ENCODE measurements at places on chromosomes 7 and 10. TPM values are rescaled to one million over a fixed set of nuclear protein-coding genes. Genes with fewer than 3 reads are reported as not detected.

STRIP2 gene
- 0.09 TPM for polyA plus RNA-seq

WNT16 gene
- polyA plus RNA-seq, result 4.2 TPM

DNA sequence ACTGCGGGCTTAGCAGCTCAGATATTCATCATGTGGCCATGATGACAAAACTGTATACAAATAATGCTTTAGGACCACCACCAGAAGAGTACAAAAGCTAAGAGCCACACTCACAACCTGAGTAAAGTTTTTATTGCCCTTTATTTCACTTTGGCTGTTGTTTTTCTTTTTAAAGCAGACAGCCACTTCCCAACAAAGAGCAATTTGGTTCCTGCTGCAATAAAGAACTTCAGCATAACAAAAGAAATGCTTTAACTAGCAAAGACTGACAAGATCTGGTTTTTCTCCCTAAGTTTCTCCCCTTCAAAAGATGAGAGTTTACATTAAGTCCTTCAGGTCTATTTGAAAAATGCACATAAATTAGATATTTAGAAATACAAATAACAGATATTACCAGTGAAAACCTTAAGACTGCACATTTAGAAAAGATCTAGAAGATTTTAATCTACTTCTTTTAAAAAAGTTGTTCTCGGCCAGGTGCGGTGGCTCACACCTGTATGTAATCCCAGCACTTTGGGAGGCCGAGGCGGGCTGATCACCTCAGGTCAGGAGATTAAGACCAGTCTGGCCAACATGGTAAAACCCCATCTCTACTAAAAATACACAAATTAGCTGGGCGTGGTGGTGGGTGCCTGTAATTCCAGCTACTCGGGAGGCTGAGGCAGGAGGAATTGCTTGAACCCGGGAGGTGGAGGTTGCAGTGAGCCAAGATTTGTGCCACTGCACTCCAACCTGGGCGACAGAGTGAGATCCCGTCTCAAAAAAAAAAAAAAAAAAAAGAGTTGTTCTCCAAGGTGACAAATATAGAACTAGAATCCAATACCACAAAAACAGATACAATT lies 59.4 kb downstream of the WAPL start:
- DNase-seq, result no peak

MNX1 gene
- polyA plus RNA-seq, result not detected

DNA sequence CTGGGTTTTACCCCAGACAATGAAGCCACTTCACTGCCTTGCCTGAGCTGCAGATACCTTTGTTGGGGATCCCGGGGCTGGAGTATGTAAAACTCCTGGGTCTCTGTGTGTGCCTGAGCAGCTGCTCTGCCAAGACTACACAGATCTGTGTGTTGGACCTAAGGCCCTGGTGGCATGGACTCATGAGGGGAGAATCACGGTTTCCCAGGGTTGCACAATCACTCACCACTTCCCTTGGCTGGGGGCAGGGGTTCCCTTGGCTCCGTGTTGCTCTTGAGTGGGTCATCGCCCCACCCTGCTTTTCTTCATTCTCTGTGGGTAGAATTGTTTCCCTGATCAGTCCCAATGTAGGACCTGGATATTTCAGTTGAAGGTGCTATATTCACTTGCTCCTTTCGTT lies 13.9 kb upstream of the TBATA start:
- no peak for DNase-seq

- no peak for DNase-seq
Observed at GRCh38 chr7:121410829-121411596, 14.9 kb upstream of the FAM3C start.

- DNase-seq, result no peak
Observed at GRCh38 chr7:137950967-137951366, 50.9 kb downstream of the CREB3L2 start.

GRCh38 chr7:5776894-5777660 lies 4.4 kb downstream of the RNF216 start:
- no peak for DNase-seq

DNA sequence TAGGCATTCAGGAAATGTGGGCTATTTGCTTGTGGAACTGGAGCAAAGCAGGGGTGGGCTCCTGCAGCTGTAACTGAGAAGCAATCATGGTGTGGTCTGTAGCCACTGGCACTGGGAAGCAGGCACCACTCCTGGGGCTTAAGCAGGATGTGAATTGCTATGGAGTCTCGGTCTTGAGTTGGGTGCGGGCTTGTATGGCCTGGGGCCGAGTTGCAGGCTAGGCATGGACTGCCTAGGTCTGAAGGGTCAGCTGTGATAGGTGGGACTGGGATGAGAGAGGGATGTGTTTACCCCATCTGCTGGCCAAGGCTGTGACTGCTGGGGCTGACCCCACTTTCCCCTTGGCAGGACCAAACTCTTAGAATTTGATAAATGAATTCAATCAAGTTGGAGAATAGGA lies 43.0 kb downstream of the ADCY1 start:
- no peak for DNase-seq

VSTM2A gene
- not detected for polyA plus RNA-seq

- no peak for DNase-seq
Observed at GRCh38 chr7:38224392-38224791, 46.3 kb downstream of the STARD3NL start.

CFAP58 gene
- not detected for polyA plus RNA-seq

DNA sequence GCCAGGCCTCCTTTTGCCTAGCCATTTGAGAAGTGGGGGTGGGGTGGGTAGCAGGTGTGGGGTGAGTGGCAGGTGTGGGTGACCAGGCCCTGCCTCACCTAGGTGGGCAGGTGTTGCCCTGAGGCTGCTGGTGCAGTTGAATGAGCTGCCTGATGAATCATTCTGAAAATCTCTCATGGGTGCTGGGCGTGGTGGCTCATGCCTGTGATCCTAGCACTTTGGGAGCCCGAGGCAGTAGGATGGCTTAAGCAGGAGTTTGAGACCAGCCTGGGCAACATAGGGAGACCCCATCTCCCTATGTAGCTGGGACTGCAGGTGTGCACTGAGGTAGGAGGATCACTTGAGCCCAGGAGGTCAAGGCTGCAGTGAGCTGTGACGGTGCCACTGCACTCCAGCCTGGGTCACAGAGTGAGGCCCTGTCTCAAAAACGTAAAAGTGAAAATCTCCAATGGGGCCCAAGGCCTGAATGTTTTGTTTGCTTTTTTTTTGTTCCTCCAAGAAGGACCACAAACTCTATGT lies 17.7 kb downstream of the TSPAN14 start:
- no peak for DNase-seq

DNA sequence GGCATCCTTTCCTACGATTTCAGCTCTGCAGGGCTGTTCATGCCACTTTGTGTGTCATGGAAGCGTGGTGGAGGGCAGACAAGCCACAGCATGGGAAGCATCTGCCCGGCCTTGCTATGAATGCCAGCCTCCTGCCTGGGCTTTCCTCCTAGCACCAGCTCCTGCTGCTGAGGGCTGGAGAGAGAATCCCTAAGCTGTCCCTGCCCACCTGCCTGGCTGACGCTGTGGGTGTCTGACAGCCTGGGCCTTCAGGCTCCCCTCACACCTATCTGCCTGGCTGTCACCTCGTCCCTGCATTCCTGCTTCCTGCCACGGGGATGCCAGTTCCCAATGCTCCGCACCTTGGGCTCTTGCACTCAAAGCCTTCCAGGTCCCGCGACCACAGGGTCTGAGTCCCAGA lies 606.5 kb upstream of the MGMT start:
- DNase-seq, result no peak

- DNase-seq, result no peak
Observed at GRCh38 chr7:156618078-156618779, 22.3 kb upstream of the RNF32 start.

GRCh38 chr10:129756912-129757901 lies 206.9 kb downstream of the EBF3 start:
- no peak for DNase-seq

DNA sequence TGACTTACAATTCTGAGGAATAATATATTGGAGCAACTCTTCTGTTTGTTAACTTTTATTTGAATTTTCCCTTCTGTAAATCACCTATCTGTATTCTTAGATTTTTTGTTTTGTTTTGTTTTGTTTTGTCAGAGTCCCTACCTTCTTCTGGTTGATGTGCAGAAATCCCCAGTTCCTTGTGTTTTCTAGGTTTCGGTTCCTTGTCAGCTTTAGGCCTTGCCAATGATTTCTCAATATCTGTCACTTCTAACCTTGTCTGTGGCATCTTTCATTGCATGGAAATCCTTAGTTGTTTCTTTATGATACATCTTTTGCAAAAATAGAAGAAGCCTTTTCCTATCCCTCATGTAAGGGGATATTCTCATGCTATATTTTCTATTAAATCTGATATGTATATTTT lies 21.7 kb upstream of the ST8SIA6 start:
- no peak for DNase-seq

SGCE gene
- 13.5 TPM for polyA plus RNA-seq

DNA sequence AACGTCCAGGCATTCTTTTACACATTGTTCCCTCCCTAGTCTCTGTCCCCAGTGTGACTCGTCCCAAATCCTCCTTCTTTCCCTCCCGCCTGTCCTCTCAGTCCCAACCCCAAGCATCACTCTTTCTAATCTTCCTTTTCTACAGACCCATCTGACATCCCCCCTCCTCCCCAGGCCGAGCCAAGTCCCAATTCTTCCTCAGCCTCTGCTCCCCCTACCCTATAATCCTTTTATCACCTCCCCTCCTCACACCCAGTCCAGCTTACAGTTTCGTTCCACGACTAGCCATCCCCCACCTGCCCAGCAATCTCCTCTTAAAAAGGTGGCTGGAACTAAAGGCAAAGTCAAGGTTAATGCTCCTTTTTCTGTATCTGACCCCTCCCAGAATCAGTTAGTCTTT lies 95.1 kb downstream of the MACC1 start:
- no peak for DNase-seq

ITIH5 gene
- polyA plus RNA-seq, result not detected

DNA sequence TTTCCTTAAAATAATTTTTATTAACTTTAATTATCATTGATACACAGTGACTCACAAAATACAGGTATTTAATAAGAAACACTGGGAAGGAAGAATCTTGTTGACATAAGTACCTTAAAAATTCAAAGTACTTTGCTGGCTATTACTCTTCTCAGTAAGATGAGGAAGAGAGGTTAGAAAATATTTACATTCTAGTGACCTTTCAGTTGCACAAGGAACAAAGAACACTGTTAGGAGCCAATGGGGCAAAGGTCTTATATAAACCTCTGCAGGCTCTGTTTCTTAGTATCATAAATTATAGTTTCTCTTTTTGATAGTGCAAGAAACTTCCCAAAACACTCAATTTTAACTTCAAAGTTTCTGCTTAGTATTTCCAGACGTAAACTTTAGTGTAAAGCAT lies 4.8 kb upstream of the TAX1BP1 start:
- no peak for DNase-seq

DNA sequence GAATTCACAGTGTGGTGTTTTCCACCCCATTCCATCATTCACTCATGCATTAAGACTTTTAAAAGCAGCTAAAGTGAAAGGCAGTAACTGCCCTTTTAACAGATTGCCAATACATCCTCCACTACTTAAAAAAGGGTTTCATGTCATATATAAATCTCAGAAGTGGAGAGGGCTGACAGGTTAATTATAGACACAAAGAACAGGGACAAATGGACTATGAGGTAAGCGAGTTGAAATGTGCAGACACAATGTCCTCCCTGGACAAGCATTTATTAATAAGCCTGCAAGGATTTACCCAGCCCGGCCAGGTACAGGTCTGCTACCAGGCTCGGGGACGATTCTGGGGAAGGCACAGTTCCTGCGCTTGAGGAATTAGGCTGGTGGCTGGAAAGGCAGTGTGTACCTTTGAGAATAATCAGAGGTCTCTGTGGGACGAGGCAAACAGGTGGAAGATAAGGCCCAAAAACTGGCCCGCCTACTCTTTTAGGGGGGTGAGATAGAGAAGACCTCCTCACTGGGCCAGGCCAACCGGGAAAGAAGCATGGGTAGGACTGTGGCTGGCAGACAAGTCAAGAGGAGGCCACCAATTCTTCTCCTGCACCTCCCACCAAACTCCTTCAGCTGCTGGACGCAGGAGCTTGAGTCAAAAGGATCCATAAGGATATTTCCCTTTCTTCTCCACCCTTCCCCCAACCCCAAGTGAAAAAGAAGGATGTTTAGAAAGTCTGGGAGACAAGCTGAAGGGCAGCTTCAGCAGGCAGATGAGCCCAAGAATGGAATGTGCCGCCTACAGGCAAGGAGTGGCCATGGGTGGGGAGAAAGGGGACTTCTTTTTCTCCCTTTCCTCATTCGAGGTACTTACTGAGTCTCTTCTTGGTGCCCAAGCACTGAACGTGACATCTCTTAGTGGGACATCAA lies 1.5 kb downstream of the PDLIM1 start:
- DNase-seq, result no peak

DNA sequence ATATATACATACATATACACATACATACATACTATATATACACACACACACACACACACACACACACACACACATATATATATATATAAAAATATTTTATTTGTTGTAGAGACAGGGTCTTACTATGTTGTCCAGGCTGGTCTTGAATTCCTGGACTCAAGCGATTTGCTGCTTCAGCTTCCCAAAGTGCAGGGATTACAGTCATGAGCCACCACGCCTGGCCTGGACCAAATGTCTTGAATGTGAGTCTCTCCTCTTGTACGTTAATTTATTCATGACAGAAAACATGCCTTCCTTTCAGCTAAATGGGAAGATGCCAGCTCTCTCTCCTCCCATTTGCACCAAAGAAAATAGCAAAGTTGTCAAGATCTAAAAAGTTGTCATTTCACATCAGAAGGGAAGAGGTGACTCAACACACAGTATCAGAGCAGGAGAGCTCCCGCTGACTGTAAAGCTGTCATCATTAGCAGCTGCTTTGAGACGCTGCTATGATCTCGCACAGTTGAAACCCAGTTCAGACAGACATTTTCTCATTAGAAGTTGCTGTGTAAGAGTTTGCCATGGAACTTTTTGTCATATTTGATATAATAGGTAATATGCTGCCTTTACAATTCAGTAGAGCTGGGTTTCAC lies 224.3 kb downstream of the SFMBT2 start:
- DNase-seq, result no peak

GRCh38 chr7:16271355-16271915 lies 149.9 kb downstream of the CRPPA start:
- DNase-seq, result no peak

ADAMTS14 gene
- not detected for polyA plus RNA-seq

CYP3A7 gene
- not detected for polyA plus RNA-seq

DNA sequence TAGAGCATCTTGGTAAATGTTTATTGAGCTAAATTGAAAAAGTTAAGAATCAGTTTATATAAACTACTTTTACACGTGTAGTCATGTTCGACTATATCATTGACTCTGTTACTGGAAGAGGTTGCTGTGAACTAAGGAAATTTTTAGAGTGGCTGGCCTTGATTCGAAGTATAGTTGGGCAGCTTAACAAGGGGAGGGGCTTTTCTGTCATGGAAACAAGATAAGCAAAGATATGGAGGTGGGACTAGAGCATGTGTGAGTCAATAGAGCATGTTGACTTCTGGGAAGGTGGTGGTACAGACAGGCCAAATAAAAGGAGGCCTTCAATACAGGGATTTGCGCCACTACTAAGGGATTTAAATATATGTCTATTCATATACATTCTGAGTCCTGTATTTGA lies 7.6 kb downstream of the ATP5F1C start:
- DNase-seq, result no peak

DNA sequence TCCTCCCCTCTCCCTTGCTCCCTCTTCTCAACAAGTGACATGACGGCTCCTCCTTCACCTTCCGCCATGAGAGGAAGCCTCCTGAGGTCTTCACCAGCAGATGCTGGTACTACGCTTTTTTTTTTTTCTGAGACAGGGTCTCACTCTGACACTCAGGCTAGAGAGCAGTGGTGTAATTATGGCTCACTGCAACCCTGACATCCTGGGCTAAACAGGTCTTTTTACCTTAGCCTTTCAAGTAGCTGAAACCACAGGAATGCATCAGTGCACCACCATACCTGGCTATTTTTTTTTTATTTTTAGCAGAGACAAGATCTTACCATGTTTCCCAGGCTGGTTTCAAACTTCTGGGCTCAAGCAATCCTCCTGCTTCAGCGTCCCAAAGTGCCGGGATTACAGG lies 43.6 kb downstream of the MDH2 start:
- no peak for DNase-seq

Measured in B cell (primary cell).